ENCODE measurements at places on chromosomes 11 and 22. TPM values are rescaled to one million over a fixed set of nuclear protein-coding genes. Genes with fewer than 3 reads are reported as not detected.

OR51B5 gene
- 0.22 TPM for total RNA-seq

MCM5 gene
- 131 TPM for total RNA-seq

MMP8 gene
- not detected for total RNA-seq

DNA sequence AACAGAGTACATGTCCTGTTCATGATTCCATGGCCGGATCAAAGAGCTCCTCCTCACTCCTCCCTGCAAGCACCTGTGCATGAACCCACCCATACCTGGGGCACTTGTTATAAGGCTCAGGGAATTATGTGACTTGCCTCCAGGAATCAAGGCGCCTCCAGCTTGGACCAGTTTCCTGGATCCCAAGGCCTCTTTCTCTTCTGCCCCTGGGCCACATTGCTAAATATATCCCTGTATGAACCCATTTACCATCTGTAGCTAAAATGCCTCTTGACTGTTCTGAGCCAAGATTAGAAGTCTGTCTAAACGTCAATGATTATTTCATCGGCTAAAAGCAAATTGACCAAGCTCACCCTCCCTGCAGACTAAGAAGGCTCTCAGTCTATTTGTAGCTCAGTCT, 135.6 kb downstream of the KIRREL3 start:
- no peaks in the 10 kb centered on the region for H3K36me3 ChIP-seq
- no peak for DNase-seq
- no peaks in the 10 kb centered on the region for H3K4me1 ChIP-seq
- no peaks in the 10 kb centered on the region for H3K27me3 ChIP-seq
- no peak overlapping the region for H3K27ac ChIP-seq
- no peak overlapping the region for H3K4me3 ChIP-seq

- no peaks in the 10 kb centered on the region for H3K36me3 ChIP-seq
- peaks cover 5% of the 10 kb centered on the region for H3K4me1 ChIP-seq
- DNase-seq: no peak
- H3K4me3 ChIP-seq: no peak overlapping the region
These were observed 97.9 kb upstream of the SYT13 start for GRCh38 chr11:45384016-45384415.

- no peaks in the 10 kb centered on the region for H3K27me3 ChIP-seq
- H3K27ac ChIP-seq: no peak overlapping the region
- peaks cover 25% of the 10 kb centered on the region for H3K4me1 ChIP-seq
- no peak for DNase-seq
These were observed 328.0 kb downstream of the MN1 start for GRCh38 chr22:27473533-27473932.

DNA sequence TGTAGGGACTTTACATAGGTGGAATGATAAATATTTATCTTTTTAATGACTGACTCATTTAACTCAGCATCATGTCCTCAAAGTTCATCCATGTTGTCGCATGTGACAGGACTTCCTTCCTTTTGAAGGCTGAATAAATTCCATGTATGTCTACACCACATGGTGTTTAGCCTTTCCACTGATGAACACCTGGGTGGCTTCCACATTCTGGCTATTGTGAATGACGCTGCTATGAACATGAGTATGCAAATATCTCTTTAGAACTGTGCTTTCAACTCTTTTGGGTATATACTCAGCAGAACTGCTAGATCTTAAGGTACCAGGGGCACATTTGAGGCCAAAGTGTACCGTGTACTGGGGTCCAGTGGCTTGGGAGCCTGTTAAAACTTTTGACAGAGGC, 24.1 kb downstream of the LARGE1 start:
- DNase-seq: no peak
- H3K4me1 ChIP-seq: peaks cover 40% of the 10 kb centered on the region
- no peaks in the 10 kb centered on the region for H3K36me3 ChIP-seq
- H3K27me3 ChIP-seq: no peaks in the 10 kb centered on the region

OR52H1 gene
- total RNA-seq: not detected

GRCh38 chr11:119995730-119996491, 142.0 kb downstream of the TRIM29 start:
- H3K27ac ChIP-seq: no peak overlapping the region
- no peak overlapping the region for H3K4me3 ChIP-seq
- DNase-seq: no peak

- H3K36me3 ChIP-seq: no peaks in the 10 kb centered on the region
- no peaks in the 10 kb centered on the region for H3K27me3 ChIP-seq
- DNase-seq: no peak
- H3K4me3 ChIP-seq: no peak overlapping the region
- H3K4me1 ChIP-seq: peaks cover 11% of the 10 kb centered on the region
These were observed 14.5 kb downstream of the SLC35F2 start for GRCh38 chr11:107844041-107844440.

GRCh38 chr22:37240240-37240940, 3.7 kb downstream of the RAC2 start:
- H3K27ac ChIP-seq: no peak overlapping the region
- H3K27me3 ChIP-seq: no peaks in the 10 kb centered on the region
- H3K4me3 ChIP-seq: no peak overlapping the region
- peaks cover 3% of the 10 kb centered on the region for H3K4me1 ChIP-seq
- no peak for DNase-seq

DNA sequence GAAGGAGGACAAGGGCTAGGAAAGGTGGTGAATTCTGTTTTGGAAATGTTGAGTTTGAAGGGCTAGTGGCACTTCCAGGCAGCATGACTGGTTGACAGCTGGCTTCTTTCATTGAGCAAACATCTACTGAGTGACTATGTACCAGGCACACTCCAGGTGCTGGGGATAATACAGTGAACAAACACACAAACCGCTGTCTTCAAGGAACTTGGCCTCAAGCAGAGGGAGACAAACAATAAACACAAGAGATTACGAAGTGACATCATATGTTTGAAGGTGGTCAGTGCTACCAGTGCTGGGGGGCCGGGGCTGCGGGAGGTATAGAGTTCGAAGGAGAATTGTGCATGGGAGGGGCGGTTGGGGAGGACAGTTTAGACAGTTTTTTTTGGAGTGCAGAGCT, 197.0 kb upstream of the SORL1-AS1 start:
- no peak overlapping the region for H3K4me3 ChIP-seq
- H3K27me3 ChIP-seq: no peaks in the 10 kb centered on the region
- no peaks in the 10 kb centered on the region for H3K36me3 ChIP-seq
- DNase-seq: no peak

GRCh38 chr22:22118987-22119386, 125.6 kb upstream of the VPREB1 start:
- no peak for DNase-seq
- H3K27me3 ChIP-seq: peaks cover 61% of the 10 kb centered on the region
- no peaks in the 10 kb centered on the region for H3K36me3 ChIP-seq
- no peak overlapping the region for H3K4me3 ChIP-seq
- H3K27ac ChIP-seq: no peak overlapping the region

HBG1 gene
- total RNA-seq: not detected

DNA sequence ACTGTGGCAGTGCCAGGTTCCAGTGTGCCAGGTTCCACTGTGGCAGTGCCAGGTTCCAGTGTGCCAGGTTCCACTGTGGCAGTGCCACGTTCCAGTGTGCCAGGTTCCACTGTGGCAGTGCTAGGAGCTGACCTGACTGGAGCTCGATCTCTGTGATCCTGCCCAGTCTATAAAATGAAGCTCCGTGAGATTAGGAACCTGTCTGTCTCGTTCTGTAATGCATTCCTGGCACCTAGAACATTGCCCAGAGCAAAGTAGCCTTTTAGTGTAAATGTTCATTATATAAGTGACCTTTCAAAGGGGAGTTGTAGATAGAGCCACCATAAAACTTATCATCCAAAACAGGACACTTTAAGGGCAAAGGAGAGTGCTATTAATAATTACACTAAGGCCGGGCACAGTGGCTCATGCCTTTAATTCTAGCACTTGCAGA, 36.0 kb downstream of the ART5 start:
- no peak overlapping the region for H3K4me3 ChIP-seq
- H3K36me3 ChIP-seq: no peaks in the 10 kb centered on the region
- H3K27me3 ChIP-seq: no peaks in the 10 kb centered on the region
- no peaks in the 10 kb centered on the region for H3K4me1 ChIP-seq

DNA sequence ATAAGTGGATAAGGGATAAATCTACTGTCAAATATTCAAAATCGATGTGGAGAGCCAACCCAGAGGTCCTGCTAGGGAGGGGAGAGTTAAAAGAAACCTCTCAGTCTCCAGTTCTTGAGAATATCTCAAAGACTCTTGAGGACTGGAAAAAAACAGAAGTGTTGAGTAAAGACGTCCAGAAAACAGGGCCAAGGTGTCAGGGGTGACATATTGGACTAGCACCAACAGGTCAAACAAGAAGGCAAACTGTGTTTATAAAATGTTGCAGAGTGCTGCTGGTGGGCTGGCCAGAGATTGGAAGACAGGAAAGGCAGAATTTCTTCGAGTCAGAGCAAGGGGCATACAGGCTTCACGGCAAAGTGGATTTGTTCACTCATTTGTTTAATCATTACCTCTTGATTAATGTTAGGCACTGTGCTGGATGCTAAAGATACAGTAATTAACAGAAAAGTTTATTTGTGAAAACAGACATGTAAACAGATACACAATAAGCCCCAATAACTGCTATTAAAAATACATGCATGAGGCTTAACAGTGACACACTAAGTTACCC, 33.7 kb upstream of the SMPD1 start:
- no peaks in the 10 kb centered on the region for H3K4me1 ChIP-seq
- H3K27me3 ChIP-seq: no peaks in the 10 kb centered on the region
- H3K27ac ChIP-seq: no peak overlapping the region
- DNase-seq: no peak

- no peak for DNase-seq
- peak overlapping the region; percentile 99 for H3K4me3 ChIP-seq
- H3K4me1 ChIP-seq: peaks cover 11% of the 10 kb centered on the region
- no peaks in the 10 kb centered on the region for H3K36me3 ChIP-seq
- H3K27me3 ChIP-seq: no peaks in the 10 kb centered on the region
These were observed 662 bp upstream of the TRIM3 start for GRCh38 chr11:6474413-6474792.

GRCh38 chr11:88464528-88464927, 127.0 kb upstream of the CTSC start:
- no peak for DNase-seq
- no peaks in the 10 kb centered on the region for H3K4me1 ChIP-seq
- no peak overlapping the region for H3K27ac ChIP-seq
- no peak overlapping the region for H3K4me3 ChIP-seq
- no peaks in the 10 kb centered on the region for H3K36me3 ChIP-seq

GRCh38 chr11:15663777-15664218, 549.1 kb downstream of the INSC start:
- DNase-seq: peak; percentile 91
- H3K27ac ChIP-seq: peak overlapping the region; percentile 86
- no peak overlapping the region for H3K4me3 ChIP-seq
- peaks cover 24% of the 10 kb centered on the region for H3K4me1 ChIP-seq

CHRM4 gene
- not detected for total RNA-seq

DRD4 gene
- total RNA-seq: 6.6 TPM

DNA sequence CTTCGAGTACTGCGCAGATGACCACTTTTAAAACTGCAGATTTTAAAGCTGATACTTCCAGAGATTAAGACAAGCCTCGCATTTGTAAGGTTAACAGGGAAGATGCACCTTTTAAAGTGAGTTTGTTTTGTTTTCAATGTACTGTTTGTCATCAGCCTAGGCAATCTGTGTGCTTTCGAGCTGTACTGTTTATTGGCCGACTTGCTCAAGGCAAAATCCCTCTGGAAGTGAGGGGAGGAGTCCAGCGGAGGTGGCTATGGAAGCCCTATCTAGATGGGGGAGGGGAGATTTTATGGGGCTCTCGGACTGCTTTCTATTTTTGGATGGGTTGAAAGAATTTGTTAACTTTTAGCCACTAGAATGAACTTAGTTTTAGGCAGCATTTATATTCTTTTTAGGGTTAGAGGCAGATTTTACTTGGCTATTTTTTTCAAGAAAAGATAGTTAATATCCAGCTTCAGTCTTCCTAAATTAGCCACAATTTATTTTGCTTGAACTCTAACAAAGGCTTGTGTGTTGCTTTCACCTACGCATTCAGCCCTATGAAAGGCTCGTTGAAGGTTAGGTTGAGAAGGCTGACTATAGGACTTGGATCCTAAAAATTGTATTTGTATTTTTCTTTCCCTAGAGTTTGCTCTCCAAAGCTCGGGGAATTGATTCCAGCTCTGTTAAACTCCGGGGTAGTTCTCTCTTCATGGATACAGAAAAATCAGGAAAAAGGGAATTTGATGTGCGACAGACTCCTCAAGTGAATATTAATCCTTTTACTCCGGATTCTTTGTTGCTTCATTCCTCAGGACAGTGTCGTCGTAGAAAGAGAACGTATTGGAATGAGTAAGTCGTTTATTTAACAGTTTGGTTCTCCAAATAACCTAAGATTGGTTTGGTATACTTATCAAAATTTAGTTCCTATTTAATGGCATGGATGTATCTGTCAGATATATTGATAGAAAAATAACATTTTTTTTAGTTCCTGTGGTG, 2.1 kb downstream of the WEE1 start:
- peaks cover 32% of the 10 kb centered on the region for H3K4me1 ChIP-seq
- H3K36me3 ChIP-seq: peaks cover 13% of the 10 kb centered on the region
- peak overlapping the region; percentile 73 for H3K4me3 ChIP-seq
- DNase-seq: peak; percentile 78

DNA sequence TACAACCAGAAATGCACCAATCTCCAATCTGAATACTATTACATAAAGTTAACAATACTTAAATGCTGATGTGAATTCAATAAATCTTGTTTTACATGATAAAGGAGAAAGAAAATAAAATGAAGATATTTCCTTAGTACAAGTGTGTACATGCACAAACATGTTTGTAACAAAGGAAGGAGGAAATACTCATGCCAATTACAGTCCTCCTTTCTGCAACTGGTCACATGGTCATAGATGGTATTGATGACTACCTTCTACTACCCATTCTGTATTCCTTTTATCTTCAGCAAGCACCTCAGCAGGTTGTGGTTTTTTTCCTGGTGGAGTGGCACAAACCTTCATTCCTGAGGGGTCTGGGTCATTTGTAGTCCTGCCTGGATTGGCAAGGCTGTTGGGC, 214.2 kb upstream of the GUCY1A2 start:
- H3K4me1 ChIP-seq: no peaks in the 10 kb centered on the region
- DNase-seq: no peak
- no peaks in the 10 kb centered on the region for H3K27me3 ChIP-seq
- H3K36me3 ChIP-seq: no peaks in the 10 kb centered on the region

All from neural progenitor cell (in vitro differentiated cells).